ENCODE measurements at places on chromosomes 13 and 19.

DNA sequence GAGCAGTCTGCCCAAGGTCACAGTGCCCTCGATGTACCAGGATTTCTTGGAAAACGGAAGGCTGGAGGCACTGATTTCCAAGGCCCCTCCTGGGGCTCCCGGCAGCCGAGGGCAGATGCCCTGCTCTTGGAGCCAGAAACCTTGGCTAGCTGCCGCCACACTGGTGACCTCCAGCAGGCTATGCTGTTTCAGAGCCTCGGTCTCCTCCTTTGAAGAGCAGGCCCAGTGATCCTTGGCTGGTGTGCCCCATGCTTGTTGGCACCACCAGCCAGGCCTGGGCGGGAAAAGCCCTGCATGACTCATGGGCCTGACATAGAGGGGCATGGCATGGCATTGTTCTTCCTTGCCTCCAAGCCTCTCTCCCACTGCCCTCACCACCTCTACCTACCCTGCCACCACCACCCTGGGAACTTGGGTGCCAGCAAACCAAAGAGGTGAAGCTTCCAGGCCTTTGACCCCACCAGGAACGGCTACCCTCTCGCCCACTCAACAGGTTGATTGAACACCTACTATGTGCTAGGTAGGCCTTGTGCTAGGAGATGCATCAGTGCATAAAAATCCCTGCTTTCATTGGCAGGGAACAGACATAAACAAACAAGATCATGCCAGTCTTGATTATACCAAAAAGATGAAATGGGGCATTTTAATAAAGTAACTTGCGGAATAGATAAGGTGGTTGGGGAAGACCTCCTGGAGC lies 1.6 kb upstream of the CLEC11A start:
- no peak for DNase-seq

GRCh38 chr13:34913040-34913439 lies 29.0 kb upstream of the NBEA start:
- no peak for DNase-seq

GRCh38 chr13:104086210-104086609 lies 1020.0 kb upstream of the SLC10A2 start:
- no peak for DNase-seq

DNA sequence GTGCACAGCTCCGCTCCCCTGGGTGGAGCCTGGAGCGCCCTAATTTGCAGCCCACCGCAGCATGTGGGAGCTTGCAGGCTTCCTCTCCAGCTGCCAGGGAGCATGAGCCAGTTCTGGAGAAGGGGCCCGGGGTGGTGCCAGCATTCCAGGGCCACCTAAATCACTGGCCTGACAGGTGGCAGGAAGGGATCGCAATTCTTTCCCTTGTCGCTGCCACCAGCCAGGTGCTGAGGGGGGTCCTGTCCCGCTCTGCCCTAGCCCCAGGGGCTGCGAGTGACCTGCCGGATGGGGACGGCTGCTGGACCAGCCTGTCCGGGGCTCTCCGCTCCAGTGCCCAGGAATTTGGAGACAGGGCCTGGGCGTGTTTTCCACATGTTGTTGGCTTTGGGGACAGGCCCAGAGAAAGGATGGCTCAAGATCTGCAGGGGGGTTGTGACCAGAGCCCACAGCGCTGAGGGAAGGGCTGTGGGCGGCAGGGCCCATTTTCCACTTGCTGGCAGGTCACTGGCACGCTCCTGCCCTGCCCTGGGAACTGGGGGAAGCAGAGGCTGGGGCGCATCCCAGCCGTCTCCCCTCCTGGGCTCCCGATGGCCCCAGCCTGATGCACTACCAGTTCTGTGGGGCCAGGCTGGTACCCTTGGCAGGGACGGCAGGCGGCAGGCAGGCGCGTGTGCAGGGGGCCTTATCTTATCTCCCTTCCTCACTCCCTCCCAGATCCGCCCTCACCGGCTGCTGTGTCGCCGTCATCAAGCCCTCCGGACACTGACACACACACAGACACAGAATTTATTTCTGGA lies 9.5 kb downstream of the NDUFA11 start:
- no peak for DNase-seq

GRCh38 chr13:75145927-75146326 lies 336.0 kb downstream of the TBC1D4 start:
- DNase-seq: peak; percentile 61

- DNase-seq: no peak
Observed at GRCh38 chr13:57933606-57934005, 302.1 kb downstream of the PCDH17 start.

DNA sequence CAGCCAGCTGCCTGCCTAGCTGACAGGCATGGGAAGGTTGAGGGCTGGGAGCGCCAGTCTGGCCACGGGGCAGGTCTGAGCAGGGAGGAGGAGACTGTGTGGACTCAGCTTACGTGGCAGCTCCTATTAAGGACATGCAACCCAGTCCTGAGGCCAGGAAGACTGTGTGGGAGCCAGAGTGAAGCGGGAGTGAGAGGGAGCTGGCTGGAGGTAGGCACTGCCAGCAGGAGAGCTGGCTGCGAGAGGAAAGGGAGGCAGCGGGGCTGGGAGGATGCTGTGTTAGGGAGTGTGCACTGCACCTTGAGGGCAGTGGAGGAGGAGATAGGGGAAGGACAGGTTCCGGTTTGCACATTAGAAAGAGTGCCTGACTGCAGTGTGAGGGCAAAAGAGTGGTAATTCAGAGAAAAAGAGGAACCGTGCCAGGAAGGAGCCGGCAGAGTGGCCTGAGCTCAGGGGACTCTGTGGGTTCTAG lies 99.2 kb downstream of the SLC7A1 start:
- DNase-seq: no peak

GRCh38 chr13:72932250-72932649 lies 126.6 kb upstream of the KLF5 start:
- DNase-seq: no peak

GRCh38 chr19:872266-872951 lies 12.9 kb downstream of the CFD start:
- DNase-seq: peak; percentile 88

DNA sequence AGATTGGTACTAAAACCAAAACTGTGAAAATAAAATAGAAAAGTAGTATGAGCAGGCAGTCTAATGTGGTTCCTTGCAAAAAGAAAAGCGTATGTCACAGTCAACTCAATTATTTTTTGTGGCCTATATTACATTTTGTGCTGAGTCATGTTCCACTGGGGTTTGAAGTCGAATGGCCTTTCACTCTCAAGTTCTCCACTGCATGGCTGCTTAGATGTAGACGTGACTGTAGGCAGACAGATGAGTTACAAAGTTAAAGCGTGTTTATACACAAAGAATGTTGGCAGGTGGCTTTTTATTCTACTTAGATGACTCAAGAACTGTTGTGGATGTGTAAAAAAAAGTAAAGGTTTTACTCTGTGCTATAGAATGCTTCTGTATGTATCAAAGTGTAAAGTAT lies 133.9 kb downstream of the SLITRK6 start:
- DNase-seq: no peak

DNA sequence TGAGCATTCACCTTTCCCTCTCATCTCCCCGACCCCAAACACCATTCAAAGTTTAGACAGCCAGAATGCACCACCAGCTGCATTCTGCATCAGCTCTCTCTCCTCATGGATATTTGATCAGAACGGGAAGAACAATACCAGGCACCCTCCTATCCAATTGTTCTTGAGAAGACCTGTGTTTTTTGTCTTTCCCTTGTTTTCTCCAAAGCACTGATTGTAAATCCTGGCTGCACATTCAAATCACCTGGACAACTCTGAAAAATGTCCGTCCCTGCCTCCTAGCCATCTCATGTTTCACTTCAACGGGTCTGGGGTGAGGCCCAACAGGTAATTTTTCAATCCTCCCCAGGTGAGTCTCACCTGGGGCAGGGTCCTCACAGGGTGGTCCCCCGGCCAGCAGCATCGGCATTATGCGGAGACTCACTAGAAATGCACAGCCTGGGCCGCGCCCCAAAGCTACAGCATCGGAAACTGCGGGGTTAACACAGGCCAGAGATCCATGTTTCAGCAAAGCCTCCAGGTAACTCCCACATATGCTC lies 5.5 kb downstream of the IRS2 start:
- DNase-seq: no peak

- peak; percentile 78 for DNase-seq
Observed at GRCh38 chr13:77507931-77508776, 27.4 kb upstream of the SCEL start.

DNA sequence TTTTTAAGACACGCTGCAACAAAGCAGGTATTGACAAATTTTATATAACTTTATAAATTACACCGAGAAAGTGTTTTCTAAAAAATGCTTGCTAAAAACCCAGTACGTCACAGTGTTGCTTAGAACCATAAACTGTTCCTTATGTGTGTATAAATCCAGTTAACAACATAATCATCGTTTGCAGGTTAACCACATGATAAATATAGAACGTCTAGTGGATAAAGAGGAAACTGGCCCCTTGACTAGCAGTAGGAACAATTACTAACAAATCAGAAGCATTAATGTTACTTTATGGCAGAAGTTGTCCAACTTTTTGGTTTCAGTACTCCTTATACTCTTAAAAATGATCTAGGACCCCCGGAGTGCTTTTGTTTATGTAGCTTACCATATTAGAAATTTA lies 1.2 kb downstream of the BRCA2 start:
- peak; percentile 8 for DNase-seq

DNA sequence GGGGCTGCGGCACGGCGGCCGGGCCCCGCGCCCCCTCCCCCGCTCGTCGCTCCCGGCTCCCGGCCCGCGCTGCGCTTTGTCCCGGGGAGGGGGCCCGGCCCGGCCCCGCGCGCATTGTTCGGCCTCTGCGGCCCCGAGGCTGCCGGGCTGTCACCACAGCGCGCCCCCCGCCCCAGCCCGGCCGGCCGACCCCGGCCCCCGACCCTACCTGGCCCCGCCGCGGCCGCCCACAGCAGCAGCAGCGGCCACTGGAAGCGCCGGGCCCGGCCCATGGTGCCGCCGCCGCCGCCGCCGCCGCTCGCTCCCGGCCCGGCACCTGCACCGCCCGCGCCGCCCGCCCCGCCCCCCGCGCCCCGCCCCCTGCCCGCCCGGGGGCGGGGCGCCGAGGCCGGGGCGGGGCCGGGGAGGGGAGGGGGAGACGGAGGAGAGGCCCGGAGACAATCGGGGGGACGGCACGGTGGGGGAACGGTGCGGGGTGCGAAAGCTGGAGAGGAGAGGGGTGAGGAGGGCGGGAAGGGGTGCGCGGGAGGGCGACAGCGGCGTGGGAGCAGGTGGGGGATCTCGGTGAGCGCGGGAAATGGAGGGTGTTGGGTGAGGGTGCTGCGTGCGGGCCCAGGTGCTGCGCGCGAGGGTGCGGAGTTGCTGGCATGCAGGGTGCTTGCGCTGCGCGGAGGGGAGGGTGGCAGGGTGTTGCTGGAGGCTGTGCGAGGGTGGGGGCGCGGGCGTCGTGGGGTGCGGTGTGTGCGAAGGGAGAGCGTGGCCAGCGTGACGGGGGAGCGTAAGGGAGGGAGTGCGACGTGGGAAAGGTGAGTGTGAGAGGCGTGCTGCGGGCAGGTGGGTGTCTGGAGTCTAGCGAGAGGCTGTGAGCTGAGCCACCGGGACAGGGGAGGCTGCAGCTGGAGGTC lies at the start of gene CADM4:
TSS of gene CADM4 (minus strand) at position 332 of the 905 bp plus-strand sequence. CDS start at position 272, 60 bp downstream.
- no peak for DNase-seq

GRCh38 chr19:46927893-46928292 lies 67.1 kb downstream of the ARHGAP35 start:
- DNase-seq: no peak

- peak; percentile 20 for DNase-seq
Observed at GRCh38 chr13:97953376-97953970, at the start of gene IPO5. TSS of gene IPO5 (plus strand) at chr13:97953675. CDS start at chr13:97976697, 23,022 bp downstream.

- no peak for DNase-seq
Observed at GRCh38 chr13:96273196-96273595, 183.3 kb downstream of the HS6ST3 start.

DNA sequence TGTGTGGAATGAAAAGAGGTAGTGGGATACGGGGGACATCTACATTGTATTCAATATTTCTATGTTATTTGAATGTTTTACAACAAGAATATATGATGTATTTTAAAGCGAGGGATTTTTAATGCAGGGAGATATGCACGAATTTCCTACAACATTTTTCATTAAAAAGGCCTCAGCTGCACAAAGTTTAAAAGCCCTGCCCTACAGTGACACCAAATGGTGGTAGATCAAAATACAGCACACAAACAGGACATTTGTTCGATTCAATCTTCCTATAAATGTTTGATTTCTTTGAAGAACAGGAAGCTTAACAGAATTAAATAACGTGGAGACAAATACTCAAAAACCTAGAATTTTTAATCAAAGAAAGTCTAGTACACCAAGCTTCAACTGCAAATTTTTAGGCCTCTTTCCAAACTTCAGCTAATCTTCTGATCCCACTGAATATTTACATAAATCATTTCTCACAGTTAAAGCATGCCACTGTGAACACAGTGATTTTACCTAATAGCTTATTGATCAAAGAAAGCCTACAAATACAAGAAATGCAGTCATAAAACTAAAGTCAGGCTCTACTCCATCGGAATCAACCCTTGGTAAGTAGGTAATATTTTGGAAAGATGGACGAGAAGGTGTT lies 257.2 kb downstream of the DIAPH3 start:
- DNase-seq: peak; percentile 33

GRCh38 chr19:10510301-10510802 lies 6.9 kb downstream of the S1PR5 start:
- DNase-seq: no peak

Measured in foreskin fibroblast (primary cell).